ENCODE measurements at places on chromosomes 7 and 10.

GRCh38 chr7:115267503-115267902 lies 345.6 kb downstream of the MDFIC start:
- peak; percentile 11 for DNase-seq

DNA sequence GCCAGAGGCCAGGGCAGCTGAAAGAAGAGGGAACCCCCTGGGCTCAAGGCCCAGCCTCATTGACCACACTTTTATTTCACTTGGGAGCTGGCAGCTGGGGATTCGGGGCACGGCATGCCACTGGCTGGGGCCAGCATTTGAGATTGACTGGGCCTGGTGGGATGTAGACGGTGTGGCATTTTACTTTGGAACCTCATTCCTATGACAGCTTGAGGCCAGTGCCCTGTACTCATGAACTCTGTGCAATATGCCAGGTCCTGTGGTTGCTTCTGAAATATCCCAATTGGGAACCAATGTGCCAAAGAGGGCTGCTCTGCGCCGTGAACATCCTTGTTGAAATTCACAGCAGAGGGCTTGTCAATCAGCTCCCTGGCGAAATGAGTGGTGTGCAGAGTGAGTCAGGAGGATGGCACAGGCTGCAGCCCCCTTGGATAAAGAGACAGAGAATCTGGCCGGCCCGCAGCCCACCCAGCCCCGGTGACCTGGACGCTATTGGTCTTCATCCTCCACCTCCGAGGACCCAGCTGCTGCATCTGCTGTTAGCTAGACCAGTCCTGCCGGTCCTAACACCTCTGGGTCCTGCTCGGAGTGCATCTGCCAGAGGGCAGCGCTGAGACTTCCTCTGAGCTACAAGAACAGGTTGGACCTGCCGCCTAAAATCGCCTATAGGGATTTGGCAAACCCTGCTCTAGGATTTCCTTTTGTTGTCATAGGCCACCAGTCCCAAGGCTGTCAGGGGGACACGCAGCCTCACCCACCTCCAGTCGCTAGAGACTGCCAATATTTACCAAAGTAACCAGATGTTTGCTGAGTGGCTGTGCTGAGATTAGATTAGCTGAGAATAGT lies 58.0 kb downstream of the PRKAG2 start:
- DNase-seq, result no peak

DNA sequence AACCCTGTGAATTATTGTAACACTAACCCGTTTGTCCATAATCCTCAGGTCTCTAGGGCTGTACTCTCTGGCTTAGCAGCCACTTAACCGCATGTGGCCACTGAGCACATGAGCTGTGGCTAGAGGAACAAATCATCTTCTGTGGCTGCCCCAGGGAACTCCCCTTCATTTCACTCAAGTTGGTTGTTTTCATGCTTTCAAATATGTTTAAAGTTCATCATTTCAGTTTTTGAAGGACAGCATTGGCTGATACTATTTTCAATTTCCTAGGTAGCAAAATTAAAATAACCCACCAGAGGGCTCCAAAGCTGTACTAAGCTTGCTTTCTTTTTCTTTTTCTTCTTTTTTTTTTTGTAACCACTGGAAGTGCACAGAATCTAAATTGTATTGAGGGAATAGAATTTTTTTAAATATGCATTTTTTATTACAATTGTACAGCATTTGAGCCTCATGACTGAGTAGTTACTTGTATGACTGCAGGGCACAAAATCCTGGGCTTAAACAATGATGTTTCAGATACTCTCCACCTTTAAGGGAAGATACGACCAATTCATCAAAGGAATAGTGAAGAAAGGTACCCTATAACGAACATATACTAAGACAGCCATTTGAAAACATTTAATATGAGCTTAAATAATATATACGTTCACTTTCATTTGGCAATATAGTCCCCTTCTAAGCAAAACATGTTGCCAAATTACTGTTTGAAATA lies 38.6 kb downstream of the MRC1 start:
- no peak for DNase-seq

GRCh38 chr7:100369105-100369504 lies 4.2 kb upstream of the PILRA start:
- no peak for DNase-seq

DNA sequence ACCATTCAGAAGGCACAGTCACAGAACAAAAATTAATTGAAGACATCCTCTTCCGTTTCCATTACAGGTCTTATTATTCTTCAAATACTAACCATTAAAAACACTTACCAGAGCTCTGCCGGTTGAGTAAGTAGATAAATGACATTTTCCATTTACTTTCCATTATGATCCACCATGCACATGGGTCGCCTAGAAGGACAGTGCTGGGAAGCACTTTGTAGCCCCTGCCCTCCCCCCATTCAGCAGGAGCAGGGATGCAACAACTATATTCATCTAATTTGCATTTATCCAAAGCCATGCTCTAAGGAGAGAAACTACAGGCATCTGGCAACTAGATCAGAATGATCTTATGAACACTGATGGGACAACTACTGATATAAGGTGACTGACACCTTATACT lies 76.8 kb upstream of the AFAP1L2 start:
- no peak for DNase-seq

DNA sequence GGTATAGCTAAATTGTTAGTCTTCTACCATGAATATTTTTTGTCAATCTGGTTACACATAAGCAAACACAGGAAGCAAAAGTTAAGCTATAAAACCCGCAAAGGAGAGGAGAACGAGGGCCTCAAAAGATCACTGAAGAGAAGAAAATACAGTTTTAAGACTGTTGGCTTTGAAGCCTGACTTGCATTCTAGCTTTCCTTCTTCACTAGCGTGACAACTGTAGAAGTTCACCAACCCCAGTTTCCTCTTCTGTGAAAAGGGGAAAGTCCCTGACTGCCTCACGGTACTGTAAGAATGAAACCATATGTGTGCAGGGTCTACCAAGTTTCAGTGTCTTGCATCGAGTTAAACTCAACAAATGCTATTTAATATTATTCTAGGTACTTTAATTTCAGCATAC lies 7.5 kb upstream of the LRRN3 start:
- no peak for DNase-seq

DNA sequence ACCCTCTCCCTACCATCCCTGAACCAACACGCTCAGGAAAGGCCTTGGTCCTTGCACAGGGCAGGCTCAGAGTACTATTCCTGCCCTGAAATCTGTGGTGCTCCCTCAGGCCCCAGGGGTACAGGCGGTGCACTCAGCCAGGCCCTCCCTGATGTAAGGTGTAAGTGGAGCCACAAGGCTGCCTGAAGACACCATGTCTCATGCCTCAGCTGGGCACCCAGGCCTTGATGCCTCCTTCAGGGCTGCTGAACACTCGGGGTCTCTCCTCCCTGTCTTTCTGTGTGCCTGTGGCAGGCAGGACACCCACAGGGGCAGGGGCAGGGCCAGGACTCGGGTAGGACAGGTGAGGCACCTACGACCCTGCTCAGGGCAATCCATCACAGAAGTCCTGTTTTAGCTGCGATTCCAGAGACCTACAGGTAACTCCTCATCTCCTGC lies 22.9 kb upstream of the ANTXRL start:
- DNase-seq, result no peak

- no peak for DNase-seq
Observed at GRCh38 chr7:140898786-140899536, 25.8 kb downstream of the BRAF start.

GRCh38 chr10:5944389-5945189 lies 32.8 kb downstream of the IL15RA start:
- DNase-seq, result no peak

DNA sequence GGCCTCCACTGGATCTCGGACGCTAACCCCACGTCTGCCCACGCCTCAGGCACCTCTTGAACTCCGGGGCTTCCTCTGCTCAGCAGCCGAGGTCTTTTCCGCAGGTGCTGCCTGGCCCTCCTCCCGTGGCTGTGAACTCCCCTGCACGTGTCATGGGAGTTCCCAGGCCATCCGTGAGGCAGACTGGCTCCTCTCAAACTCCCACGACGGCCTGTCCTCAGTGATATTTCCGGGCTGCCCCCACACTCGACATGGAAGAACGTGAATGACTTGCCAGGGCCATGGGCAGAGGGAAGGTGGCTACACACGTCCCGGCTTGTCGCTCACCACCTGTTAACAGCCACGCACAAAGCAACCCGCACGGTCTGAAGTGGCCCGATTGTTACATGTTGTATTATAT lies 110.9 kb downstream of the ADARB2 start:
- DNase-seq, result no peak

- no peak for DNase-seq
Observed at GRCh38 chr7:95993380-95993779, 221.0 kb downstream of the DYNC1I1 start.

- DNase-seq, result no peak
Observed at GRCh38 chr10:13086056-13086455, 13.9 kb upstream of the OPTN start.

GRCh38 chr10:105605918-105606317 lies 964.8 kb downstream of the SORCS3 start:
- DNase-seq, result no peak

GRCh38 chr7:106010331-106010730 lies 47.3 kb downstream of the CDHR3 start:
- DNase-seq, result no peak

DNA sequence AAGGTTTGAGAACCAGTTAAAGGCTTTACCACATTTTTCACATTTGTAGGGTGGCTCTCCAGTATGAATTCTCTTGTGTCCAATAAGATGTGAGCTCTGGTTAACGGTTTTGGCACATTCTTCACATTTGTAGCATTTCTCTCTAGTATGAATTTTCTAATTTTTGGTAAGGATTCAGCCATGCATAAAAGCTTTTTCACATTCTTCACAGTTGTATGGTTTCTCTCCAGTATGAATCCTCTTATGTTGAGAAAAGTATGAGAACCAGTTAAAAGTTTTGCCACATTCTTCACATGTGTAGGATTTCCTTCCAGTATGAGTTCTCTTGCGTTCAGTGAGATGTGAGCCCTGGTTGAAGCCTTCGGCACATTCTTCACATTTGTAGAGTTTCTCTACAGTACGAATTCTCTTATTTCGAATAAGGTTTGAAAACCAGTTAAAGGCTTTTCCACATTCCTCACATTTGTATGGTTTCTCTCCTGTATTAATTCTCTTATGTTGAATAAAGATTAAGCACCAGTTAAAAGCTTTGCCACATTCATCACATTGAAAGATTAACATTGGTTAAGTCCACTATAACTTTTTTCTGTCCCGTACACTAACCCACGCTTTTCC lies 33.2 kb upstream of the ZNF479 start:
- DNase-seq, result no peak

DNA sequence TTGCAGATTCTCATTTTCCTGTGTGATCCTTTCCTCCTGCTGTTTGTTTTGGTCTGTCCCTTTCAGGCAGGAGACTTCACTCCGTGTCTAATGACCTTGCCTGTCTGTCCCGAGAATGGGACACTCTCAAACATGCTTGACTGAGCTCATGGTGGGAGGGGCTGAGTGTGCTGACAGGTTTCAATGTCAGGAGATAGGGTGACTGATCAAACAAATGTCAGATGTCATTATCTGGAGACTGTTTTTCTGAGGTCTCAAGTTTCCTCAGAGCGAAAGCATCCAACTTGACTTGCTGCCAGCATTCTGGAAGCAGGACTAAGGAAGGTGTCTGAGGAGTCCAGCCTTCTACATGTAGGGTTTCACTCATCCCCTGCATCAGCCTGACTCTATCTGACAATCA lies 228.8 kb upstream of the KIAA1217 start:
- DNase-seq, result no peak

GRCh38 chr10:75002351-75002725 lies 109.1 kb upstream of the SAMD8 start:
- DNase-seq, result no peak

- DNase-seq, result no peak
Observed at GRCh38 chr7:69906283-69906995, 308.2 kb downstream of the AUTS2 start.

DNA sequence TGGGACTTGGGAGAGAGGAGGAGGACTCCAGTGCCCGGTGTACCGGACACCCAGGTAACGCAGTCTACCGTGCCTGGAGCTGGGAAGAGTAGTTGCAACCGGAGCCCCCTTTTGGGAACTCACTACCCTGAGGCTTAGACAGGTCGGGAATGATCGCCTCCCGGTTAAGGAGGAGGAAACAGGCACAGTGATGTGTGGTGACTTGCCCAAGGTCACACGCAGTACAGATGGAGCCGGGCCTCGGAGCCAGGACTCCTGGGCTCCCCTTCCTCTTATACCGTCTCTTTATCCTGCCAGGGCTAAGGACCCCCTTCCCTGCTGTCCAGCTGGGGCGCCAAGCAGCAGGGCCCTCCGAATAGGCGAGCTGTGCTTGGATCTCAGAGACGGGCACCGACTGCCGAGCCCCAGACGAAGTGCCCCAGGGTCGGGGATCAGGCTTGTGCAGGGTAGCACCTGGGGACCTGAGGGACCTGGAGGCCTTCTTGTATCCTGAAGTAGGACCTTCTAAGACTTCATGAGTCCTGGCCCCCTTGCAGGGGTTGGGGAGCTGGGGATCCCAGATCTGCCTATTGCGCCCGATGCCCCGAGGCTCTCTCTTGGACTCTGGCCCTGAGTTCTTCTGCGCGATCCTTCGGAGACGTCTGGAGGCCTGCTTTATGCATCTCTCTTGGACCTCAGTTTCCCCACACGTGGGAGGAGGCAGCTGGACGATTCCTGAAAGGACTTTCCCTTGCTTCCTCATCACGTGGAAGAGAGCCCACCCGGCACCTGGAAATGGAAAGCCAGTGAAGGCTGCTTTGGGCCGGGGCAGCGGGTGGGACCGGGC lies 767 bp upstream of the CYP26A1 start:
- DNase-seq, result no peak
